ENCODE measurements at places on chromosomes 11 and 22.

- no peak for DNase-seq
Observed at GRCh38 chr11:116607027-116607426, 165.8 kb downstream of the BUD13 start.

- DNase-seq = no peak
Observed at GRCh38 chr11:118948000-118948399, 8.1 kb upstream of the UPK2 start.

DNA sequence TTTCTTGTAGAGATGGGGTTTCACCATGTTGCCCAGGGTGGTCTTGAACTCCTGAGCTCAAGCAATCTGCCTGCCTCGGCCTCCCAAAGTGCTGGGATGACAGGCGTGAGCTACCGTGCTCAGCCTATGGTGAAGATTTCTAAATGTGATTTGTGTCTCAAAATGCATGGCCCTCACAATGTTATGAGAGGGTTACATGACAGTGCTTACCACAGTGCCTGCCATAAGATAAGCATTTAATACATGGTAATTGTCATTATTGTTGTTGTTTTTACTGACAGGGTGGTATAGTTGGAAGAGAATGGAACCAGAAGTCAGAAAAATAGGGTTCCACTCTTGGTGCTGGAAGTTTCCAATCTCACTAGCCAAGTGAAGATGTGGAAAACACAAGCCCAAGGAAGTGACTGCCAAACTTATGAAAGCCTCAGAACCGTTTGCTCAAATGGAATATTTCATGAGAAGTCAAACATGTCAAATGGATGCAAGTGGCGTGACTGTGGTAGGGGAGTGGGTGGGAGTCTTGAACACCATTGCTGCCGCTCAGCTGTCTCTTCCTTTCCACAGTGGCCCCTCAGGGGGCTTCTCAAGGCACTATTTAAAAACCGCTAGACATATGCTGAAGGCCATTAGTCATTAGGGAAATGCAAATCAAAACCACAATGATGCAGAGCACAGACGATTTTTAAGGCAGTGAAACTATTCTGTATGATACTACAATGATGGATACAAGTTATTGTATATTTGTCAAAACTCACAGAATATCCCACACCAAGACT is 29.1 kb upstream of the LMO2 start:
- DNase-seq = no peak

- DNase-seq = no peak
Observed at GRCh38 chr11:76322540-76322939, 58.4 kb downstream of the THAP12 start.
